ENCODE measurements at places on chromosomes 13 and 19.

DNA sequence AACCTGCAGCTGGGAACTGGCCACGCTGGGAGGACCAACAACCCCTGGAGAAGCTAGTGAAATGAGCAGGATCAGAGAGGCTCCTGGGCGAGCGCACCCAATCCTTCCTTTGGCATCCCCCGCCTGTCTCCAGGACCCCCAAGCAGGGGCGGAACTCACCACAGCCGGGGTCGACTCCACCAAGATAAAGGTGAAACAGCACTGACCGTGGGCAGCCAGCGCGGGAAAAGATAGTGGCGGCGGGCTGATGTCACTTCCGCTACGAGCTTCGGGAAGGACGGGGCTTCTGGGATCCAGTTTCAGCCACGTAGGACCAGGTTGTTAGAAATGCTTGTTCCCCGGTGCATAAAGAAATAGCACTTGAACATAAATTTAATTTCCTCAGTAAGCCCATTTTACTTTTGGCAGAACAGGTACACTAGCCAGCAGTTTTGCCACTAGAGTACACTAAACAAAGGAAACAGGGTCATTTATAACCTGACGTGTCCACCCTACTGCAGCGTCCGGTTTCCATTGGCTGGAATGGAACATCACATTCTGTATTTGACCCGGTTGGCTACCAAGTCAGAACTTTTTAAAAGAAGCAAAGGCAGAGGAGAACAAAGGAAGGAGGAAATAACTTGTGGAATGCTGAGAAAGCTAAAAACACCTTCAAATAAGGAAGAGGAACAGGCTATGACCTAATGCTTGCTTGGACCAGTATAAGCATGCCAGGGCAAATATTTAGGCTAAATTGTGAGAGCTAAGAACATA, 25.5 kb upstream of the ZNF562 start:
- no peak for DNase-seq

GRCh38 chr13:21152251-21152899, 24.0 kb downstream of the SKA3 start:
- no peak for DNase-seq

DNA sequence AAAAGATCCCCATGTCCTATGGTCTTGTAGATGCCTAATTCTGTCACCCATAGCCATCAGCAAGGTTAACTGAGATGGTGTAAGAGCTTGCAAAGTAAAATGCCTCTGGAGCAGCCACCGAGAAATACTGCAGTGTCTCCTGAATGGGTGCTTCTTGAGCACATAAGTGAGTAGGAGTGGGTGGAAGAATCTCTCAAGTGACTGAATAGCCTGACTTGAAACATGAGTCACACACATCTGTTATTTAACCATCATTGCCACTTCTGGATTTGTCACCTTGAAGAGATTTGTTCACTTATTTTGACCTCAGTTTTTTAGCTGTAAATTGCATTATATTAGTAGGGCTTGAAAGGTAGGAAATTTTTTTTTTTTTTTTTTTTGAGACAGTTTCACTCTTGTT, 2.3 kb downstream of the ZNF714 start:
- no peak for DNase-seq

GRCh38 chr19:45440259-45440638, 16.5 kb upstream of the ERCC1 start:
- peak; percentile 42 for DNase-seq

DNA sequence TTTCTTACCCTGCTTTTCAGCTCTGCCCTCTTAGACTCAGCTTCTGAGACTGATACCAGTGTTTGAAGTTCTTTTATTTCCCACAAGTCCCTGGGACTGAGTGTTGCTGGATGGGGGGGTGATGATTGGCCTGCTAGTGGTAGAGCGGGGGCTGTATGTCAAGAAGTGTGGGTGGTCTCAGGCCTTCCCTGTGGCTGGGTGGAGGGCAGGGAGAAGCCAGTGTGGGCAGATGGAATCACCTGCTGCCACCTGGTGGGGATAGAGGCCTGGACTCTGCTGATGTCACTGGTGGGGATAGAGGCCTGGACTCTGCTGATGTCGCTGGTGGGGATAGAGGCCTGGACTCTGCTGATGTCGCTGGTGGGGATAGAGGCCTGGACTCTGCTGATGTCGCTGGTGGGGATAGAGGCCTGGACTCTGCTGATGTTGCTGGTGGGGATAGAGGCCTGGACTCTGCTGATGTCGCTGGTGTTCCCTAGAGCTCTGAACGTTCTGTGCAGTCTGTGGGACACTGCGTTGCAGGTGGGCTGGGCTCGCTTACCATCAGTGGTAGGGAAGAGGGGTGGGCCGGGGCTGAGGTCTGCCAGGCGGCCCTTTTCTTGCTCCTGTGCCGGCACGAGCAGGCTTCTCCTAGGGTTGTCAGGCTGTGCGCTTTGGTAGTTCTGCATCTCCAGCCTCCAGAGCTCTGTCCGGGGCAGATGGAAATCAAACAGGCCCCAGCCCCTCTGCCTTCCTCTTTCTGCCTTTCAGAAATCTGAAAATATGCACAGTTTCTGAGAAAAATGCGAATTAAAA, 101.3 kb downstream of the ARHGEF7 start:
- peak; percentile 61 for DNase-seq

DNA sequence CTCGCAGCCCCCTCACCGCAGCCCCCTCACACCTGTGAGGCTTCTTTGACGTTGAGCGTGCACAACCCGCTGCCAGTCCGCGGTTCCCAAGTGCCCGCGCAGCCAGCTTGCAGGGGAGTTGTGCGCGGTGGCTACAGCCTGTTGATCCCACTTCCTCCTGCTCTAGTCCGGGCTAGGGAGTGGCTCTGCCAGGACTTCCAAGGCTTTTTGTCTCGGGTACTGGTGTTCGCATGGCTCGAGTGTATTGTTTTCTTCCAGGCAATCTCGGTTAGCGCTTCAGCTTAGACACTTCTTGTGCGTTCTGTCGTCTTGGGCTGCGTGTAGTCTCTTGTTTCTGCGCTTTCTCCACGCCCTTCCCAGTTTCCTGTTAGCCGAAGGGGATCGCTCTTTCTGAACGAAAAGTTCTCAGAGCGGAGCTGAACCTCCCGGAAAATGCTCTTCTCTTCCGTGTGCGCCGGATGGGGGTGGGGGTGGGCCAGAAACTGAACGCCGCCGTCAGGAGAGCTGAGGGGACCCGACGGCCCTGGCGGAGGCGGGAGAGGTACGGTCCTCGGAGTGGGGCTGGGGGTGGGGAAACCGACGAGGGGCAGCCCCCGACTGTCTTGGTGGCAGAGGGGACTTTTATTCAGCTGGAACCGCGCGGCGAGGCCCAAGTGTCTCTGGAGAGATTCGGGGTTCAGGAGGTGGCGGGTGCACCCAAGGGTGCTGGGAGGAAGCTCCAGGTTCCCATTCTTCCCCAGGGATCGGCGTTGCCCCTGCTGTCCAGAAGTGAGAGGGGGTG, 697 bp upstream of the DGKH start:
- DNase-seq = peak; percentile 51

DNA sequence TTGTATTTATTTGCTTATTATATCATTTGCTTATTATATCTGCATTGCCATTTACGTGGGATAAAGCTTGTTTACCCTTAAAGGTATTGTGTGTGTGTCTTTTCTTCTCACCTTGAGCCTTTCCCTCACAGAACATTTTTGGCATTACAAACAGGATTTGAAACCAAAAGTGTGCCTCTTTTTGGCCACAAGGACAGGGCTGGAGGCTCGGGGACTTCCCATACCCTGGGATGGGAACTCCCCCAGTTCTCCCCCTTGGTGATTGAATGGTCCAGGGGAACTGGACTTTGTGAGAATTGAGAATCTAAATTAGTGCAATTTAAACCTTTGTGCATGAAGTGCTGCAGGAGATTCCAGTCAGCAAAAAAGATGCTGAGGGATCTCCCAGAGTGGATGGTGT, 2.4 kb upstream of the ZNF506 start:
- peak; percentile 37 for DNase-seq

- DNase-seq = no peak
Measured at GRCh38 chr13:99600318-99600717, 99.0 kb downstream of the TM9SF2 start.

- DNase-seq = no peak
Measured at GRCh38 chr13:23392925-23393645, 40.4 kb downstream of the SACS start.

GRCh38 chr13:24180750-24181377, 20.3 kb downstream of the SPATA13 start:
- no peak for DNase-seq

- DNase-seq = peak; percentile 45
Measured at GRCh38 chr13:46211116-46211482, 629 bp upstream of the LRRC63 start.

DNA sequence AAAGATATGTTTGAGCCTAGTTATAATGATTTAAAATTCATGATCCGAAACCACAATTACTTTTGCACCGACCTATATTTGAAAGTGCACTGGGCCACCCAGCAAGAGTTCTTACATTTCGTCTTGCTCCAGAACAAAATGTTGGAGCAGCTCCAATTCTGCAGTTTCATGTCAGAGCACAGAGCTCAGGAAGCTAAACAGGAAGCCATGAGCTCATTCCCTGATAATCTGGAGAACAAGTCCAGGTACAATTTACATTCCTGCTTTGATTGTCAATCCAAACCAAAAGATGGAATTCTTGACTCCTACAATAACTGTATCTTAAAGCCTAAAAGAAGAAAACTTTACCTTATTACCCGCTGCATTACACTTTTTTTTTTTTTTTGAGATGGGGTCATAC, 131.8 kb downstream of the KCTD12 start:
- no peak for DNase-seq
